ENCODE measurements at places on chromosomes 3 and 15.

DNA sequence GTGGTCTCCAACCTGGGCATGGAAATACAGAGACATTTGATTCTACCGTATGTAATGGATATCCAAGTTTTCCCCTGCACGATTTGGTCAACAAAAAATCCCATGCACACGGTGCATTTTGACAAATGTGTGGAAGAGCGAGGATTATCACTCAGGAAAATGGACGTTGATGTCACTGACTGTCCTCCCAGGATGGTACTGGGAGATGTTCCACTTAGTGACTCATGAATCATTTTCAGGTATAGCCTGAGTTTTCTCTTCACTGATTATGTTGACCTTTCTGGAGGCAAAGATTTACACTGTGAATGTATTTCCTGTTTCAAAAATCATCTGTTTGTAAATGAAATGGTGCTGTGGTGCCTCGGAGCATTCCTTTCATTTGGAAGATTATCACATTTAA is 596.7 kb upstream of the ADAMTS9 start:
- no peak for DNase-seq

DNA sequence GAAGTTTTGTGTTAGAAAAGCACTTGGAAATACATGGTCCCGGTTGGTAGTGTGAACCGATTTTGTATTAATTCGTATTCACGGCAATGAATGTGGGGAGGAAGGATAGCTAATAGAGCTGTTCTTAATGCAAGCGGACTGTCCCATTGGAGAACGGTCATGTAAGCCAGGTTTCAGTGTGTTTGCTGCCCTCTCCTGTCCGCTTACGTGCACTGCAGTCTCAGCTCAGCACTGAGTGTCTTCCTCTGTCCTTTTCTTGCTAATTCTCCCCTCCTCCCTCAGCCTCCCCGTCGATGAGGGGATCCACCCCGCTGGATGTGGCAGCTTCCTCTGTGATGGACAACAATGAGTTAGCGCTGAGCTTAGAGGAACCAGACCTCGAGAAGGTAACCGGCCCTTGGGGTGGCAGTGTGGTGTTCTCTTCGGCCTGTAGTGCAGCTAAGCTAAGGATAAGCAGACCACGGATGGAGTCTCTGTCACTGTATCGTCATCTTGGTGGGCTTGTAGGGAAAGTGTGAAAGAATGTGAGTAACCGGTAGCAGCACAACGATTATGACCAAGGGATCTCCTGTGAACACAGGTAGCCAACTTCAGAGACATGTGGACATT is 267.5 kb upstream of the CHRM5 start:
- no peak for DNase-seq

DNA sequence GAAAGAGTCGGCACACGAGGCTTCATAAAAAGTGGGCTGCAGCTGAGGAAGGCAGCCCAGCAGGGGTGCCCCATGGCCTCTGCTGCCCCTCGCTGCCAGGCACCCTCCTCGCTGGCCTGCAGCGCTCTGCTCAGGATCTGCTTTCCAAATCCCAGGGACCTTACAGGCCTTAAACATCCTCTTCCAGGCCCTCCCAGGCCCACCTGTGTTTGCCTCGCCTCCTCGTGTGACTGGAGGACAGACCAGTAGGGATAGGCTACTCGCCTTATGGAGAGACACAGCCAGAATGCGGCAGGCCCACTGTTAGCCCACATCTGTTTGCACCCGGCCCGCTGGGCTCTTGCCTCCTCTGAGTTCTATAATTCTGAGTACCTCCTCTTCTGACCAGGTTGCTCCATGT is 124.5 kb upstream of the PLXNA1 start:
- no peak for DNase-seq

DNA sequence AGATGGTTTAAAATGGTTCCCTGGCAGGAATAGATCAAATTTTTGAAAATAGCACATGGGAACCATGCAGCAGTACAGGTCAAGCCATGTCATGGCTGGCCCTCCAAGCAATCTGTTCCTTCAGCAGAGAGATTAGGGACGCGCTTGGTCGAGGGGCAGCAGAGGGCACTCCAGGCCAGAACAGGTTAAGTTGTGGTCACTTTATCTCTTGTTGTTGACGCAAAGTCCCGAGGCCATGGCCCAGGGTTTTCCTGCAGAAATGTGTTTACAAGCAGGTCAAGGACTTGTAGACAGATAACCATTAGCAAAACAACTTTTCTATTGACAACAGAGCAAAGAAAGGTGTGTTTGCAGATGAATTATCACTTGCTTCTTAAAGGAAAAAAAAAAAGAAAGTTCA is 570.0 kb upstream of the NR2F2 start:
- no peak for DNase-seq

- no peak for DNase-seq
These were observed 146.1 kb upstream of the SLC24A5 start for GRCh38 chr15:47974724-47975123.

DNA sequence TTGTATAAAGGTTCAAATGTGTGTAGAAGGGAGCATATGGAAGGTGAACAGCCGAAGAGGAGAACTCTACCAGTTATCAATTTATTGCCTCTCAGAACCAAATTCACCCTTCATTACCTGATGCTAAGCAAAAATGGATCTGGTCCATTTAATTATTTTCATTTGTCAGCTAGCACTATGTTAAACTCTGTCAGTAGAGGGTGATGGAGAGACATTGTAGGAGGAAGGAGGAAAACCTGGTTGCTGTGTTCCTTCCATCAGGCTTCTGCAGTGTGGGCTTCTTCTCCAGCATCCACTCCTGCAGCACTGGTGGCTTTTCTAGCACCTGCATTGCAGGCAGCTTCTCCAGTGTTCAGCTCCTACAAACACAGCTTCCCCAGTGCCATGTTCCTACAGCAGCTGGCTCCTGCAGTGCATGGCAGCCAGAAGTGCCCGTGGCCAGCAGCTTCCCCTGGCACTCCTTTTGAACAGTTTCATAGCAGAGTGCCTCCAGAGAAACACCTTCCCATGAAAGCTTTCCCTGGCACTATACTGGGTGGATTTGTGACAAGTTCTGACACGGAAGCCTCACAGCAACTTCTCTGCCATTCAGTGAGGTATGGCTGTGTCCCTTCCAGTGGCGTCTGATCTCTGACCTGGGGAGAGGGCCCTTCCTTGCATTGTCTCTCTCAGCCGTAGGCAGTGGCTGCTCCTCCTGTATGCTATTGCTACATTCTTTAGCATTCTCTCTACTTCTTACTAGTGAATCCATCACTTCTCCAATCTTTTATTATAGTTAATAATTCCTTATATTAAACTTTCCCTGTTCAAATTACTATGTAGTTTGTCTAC is 14.6 kb upstream of the IL17RD start:
- DNase-seq, result no peak

- no peak for DNase-seq
These were observed 47.7 kb downstream of the PXYLP1 start for GRCh38 chr3:141279077-141279967.

- no peak for DNase-seq
These were observed 87.1 kb downstream of the RGMA start for GRCh38 chr15:93001881-93002280.

DNA sequence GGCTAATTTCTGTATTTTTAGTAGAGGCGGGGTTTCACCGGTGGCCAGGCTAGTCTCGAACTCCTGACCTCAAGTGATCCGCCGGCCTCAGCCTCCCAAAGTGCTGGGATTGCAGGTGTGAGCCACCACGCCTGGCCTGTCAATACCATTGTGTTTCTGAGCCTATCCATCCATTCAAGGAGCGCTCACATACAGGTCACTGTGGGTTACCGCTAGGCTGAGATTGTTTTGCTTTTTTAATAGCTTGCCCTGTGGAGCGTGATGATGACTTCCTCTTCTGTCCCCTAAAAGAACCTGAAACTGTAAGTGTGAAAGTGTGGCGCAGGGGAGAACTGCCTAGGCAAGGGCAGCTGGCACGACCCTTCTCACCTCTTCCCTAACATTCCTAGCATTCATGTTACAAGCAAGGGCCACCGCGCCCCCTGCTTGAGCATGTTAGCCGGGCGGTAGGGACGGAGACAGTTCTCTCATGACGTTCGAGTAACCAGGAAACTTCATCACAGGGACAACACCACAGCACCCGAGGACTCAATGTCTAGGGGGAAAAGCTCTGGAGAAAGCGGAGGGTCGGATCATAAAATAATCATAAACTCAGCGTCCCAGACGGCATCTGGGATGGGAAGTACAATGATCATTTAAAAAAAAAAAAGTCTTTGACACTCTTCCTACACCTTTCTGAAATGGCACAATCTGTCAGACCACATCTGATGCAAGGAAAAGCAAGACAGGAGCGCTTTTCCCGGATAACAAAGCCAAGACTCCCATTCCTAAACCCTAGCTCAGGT is 790 bp downstream of the LAMP3 start:
- DNase-seq, result no peak

DNA sequence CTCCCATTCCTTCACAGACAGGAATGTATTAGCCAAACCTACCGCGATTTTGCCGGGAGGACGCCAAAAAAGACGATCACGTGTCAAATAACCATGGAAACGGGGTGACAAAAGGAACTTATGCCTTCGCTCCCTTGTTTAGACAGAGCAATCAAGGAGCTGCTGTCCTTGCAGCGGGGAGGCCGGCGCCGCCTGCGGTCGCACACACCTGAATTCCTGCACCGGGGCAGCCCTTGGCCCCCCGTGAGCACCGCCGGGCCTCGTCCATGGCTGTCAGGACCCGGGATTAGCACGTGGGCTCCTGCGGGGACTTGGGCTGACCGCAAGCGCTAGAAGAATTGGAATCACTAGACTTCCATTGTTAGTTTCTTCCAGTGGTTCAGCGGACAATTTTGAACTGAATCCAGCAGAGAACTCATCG is 193.1 kb downstream of the SHQ1 start:
- DNase-seq, result no peak

DNA sequence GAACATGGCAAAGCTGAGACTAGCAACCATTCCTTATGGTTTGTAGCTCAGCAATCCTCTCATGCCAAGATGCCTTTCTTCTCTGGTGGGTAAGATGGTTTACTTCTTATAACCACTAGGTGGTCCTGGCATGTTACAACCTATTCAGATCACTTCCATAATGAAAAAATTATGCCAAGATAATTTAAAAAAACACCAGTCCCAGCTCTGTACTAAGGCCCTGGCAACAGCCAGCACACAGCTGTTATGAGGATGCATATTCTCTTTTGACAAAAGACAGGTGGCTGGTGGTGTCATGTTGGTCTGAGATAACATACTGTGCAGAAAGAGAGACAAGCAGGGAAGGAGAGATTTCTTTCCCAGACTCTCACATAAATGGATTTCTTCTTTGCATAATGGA is 65.7 kb upstream of the FRMD4B start:
- DNase-seq, result no peak

DNA sequence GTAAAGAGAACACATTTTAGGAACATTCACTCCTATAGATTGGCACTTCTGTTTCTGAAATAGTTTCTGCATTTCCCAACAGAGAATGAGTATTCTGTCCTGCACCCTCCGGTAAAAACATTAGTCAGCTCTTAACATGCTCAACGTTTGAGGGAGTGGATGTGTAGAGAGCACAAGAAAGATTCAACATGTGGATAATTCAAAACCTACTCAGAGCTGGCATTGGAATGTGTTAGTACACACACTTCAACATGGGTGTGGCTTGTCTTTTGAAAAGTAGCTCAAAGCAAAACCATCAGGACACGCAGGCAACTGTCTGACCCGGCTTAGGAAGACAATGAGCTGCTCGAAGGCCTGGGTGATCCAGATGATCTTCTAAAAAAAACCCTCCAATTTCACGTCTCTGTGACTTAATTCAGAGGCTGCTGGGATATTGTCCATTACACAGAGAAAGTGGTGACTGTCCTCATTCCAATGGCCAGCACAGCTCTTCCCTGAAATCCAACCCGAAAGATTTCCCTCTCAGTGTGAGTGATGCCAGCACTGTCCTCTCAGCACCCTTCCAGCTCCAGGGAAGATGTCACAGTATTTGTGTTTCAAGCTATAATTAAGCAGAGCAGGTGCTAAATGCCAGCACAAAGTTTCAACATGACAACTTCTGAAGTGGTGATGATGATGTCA is 18.1 kb downstream of the FBN1 start:
- DNase-seq, result no peak
